ENCODE measurements at places on chromosomes 7 and 10.

- DNase-seq: no peak
Observed at GRCh38 chr10:72379776-72380175, 25.1 kb upstream of the DNAJB12 start.

DNA sequence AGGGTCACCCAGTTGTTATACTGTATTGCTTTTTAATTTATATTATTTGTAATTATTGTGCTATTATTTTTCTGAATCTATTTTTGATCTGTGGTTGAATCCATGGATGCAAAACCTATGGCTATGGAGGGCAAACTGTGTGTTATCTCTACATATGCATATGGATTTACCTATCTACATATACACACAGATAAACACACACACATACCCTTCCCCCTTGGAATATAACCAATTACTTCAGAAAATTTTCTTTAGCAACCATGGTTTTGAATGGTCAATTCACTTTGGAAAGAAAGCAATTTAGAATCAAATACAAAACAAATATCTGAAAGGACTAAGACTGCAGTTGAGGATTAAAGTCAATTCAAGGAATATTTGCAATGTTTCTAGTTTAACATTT lies 39.1 kb downstream of the MTPN start:
- DNase-seq: no peak

GRCh38 chr10:98519841-98520240 lies 73.1 kb upstream of the HPS1 start:
- no peak for DNase-seq

DNA sequence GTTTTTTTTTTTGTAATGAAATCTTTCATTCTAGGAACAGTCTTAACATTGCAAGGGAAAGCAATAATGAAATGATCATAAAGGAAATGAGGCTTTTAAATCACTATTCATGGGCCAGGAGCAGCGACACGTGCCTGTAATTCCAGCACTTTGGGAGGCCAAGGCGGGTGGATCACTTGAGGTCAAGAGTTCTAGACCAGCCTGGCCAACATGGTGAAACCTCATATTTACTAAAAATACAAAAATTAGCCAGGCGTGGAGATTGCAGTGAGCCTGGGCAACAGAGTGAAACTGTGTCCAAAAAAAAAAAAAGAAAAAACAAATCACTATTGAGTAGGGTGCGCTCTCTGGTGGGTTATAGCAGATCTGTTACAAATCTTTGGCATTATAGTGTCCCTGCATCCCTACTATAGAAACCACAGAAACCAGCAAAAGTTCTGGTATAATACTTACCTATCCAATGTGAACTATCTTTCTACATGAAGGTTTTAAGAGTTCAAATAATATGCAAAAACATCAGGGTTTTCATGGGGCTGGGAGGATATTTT lies 72.1 kb downstream of the GLI3 start:
- DNase-seq: no peak

DNA sequence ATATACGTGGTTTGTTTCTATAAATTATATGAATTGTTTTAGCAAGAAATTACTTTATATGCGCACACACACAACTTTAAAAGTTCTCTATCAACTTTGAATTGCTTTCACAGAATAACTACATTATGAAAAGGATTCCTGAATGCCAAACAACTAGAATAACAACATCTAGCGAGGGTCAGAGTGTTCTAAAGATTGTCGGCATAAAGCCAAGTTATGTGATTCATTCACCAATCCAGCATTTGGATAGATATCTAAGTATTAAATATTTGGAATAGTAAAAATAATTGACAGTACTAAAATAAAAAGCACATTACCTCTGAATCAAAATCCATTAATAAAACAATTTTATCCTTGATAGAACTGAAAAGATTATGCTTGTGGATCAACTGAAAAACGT lies 125.3 kb upstream of the AMPH start:
- DNase-seq: no peak

GRCh38 chr10:48390933-48391845 lies 84.7 kb downstream of the MAPK8 start:
- peak; percentile 25 for DNase-seq

Measured in activated CD4-positive, alpha-beta T cell treated with anti-CD3 and anti-CD28 coated beads for 48 hours (primary cell).